ENCODE measurements at places on chromosomes 16 and 17. TPM values are rescaled to one million over a fixed set of nuclear protein-coding genes. Genes with fewer than 3 reads are reported as not detected.

HAS3 gene
- 2.6 TPM for total RNA-seq

MYOCD gene
- total RNA-seq: 3.3 TPM

ERN2 gene
- total RNA-seq: not detected

TMEM238L gene
- not detected for total RNA-seq

MT1B gene
- not detected for total RNA-seq

TNK1 gene
- 2.1 TPM for total RNA-seq

G6PC3 gene
- 12.4 TPM for total RNA-seq

CIBAR2 gene
- total RNA-seq: 2.4 TPM

REXO5 gene
- total RNA-seq: 6.2 TPM

PHF12 gene
- 22.1 TPM for total RNA-seq

DNAAF1 gene
- total RNA-seq: 0.77 TPM

CEP295NL gene
- total RNA-seq: 1.8 TPM

SOST gene
- not detected for total RNA-seq

C16orf89 gene
- total RNA-seq: 1.1 TPM

TP53TG3F gene
- total RNA-seq: not detected

PYY gene
- not detected for total RNA-seq

DNAH17 gene
- not detected for total RNA-seq

ABCA10 gene
- 11.1 TPM for total RNA-seq

CD79B gene
- 5.6 TPM for total RNA-seq

ARL2BP gene
- 110 TPM for total RNA-seq

GFAP gene
- not detected for total RNA-seq

TMIGD1 gene
- total RNA-seq: not detected

FAM117A gene
- 12.9 TPM for total RNA-seq

ACSM2A gene
- not detected for total RNA-seq

TXNDC11 gene
- 40.0 TPM for total RNA-seq

USH1G gene
- 1.5 TPM for total RNA-seq

AMFR gene
- 85.9 TPM for total RNA-seq

SLC52A1 gene
- 0.55 TPM for total RNA-seq

CD300C gene
- total RNA-seq: not detected

RAB40C gene
- 9.0 TPM for total RNA-seq

KRT20 gene
- total RNA-seq: not detected

TMEM114 gene
- not detected for total RNA-seq

ADGRG1 gene
- 9.0 TPM for total RNA-seq

ARL4D gene
- 22.0 TPM for total RNA-seq

KRTAP4-3 gene
- not detected for total RNA-seq

SCGB1C2 gene
- not detected for total RNA-seq

CA5A gene
- total RNA-seq: not detected

GPR179 gene
- total RNA-seq: 0.12 TPM

EFCAB5 gene
- total RNA-seq: 0.97 TPM

ICAM2 gene
- total RNA-seq: 108 TPM

SLC16A6 gene
- total RNA-seq: 1.5 TPM

SLC5A10 gene
- not detected for total RNA-seq

KRT12 gene
- total RNA-seq: not detected

CCL23 gene
- 399 TPM for total RNA-seq

CLEC18C gene
- 1.0 TPM for total RNA-seq

CD300LF gene
- total RNA-seq: 0.41 TPM

SMPD3 gene
- 1.2 TPM for total RNA-seq

MT1H gene
- total RNA-seq: not detected

TMEM106A gene
- total RNA-seq: 8.4 TPM

CTRL gene
- total RNA-seq: 1.0 TPM

SLC6A2 gene
- 1.0 TPM for total RNA-seq

CDT1 gene
- total RNA-seq: not detected

DNAAF8 gene
- total RNA-seq: not detected

ZNF213 gene
- 8.6 TPM for total RNA-seq

TBC1D28 gene
- not detected for total RNA-seq

TLCD1 gene
- 1.4 TPM for total RNA-seq

MAP2K4 gene
- 83.9 TPM for total RNA-seq

GPR142 gene
- not detected for total RNA-seq

ELMO3 gene
- total RNA-seq: not detected
